ENCODE measurements at places on chromosomes 12 and 14.

GRCh38 chr12:16719713-16720416 lies 113.9 kb upstream of the LMO3 start:
- no peak for DNase-seq

DNA sequence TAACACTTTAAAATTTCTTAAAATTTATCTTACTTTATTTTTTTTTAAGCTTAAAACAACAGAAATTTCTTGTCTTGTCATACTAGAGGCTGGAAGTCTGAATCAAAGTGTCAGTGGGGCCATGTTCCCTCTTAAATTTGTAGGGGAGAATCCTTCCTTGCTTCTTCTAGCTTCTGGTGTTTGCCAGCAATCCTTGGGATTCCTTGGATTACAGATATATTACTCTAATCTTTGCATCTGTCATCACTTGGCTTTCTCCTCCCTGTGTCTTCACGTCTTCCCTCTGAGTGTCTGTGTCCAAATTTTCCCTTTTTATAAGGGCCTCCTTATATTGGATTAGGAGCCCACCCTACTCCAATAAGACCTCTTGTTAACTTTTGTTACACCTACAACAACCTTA lies 135.6 kb upstream of the PTPRB start:
- no peak for DNase-seq

DNA sequence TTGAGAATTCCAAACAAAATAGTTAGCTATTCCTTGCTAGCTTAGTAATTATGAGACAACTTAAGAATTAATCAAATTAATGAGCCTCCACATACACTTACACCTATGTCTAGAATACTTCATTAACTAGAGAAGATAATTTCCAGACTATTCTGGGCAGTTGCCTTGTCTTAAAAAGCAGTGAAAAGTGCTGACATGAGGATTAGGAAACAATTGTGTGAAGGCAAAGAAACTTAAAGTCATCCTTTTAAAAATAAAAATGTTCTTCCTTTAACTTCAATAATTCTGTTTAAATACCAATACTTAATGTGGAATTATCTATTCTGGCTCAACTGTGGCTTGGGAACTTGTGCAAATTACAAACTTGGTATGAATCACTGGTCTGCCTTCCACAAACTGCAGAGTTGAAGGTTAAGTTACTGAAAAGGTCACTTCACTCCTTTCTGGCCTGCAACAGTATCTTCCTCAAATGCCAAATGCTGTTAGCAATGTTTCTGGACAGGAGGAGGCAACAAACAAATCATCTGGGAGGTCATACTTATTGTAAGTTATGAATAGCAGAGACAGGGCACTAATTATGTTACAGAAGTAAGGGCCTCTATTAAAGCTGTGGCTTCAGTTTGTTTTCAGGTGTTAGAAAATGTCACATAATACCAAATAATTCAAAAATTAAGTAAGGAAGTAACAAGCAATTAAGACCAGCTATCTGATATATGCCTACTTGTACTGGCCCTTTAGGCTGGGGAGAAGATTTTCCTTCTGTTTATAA lies 19.2 kb downstream of the PPTC7 start:
- no peak for DNase-seq

- DNase-seq = no peak
Observed at GRCh38 chr14:80428171-80428570, 216.9 kb upstream of the DIO2 start.

DNA sequence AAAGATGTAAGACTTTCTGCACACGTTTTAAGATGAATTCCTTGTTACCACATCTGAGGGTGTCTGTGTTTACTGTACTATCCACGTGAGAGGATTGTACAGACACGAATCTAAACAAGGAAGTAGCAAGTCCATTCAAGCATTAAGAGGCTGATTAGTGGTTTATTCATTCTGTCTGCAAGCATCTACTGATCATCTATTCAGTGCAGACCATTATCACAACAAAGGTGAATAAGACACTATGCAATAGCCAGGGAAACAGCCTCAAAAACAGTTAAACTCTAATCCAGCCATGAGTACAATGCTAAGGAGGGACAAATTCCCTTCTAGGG lies 111.6 kb upstream of the PZP start:
- no peak for DNase-seq

DNA sequence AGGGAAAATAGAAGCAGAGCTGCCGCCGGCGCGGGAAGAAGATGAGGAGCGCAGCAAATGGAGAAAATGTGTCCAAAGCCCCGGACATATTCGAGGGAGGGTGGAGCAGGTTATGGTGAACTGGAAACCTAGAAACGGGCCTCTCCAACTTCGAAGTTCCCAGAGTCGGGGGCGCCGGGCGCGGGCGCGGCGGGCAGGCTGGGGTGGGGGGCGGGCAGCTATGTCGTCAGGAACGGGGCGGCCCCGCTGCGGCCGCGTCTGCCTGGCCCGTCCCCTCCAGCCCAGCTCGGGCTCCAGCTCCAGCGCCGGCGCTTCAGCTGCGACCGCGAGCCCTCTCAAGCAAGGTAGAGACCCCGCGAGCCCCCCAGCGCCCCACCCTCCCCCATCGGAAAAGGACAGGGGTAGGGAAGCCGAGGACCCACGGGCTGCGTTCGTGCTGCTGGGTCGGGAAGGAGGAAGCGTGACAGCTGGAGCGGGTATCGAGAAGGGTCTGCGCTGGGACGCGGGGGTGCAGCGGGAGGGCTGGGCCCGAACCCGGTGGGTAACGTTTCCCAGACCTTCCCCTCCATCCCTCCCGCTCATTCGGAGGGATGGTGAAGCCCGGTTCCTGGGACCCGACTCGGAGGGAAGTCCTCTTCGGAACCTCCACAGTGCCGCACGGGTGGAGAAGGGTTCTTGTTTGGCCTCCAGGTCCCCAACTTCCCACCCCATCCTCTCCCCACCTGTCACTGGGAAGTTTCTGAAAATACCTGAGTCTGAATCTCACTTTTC lies 1.0 kb downstream of the DGKA start:
- no peak for DNase-seq
